ENCODE measurements at places on chromosomes 2 and 18.

- DNase-seq = no peak
Observed at GRCh38 chr2:104412384-104412783, 441.5 kb upstream of the POU3F3 start.

DNA sequence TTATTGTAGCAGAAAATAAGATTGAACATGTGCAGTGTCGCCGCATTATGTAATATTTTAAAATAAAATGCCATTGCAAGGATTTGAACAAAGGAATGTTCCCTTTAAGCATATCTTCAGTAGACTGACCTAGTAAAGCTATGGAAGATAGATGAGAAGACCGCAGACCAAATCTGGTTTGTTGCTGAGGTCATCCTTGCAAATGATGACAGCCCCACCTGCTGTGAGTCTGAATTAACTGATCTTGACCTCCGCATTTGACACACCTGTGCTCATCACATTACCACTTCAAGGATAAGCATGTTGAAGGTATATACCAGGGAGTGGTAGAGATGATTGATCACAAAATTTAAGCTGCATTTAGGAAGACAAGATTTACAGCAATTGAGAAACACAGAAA, 96.2 kb downstream of the NYAP2 start:
- DNase-seq = no peak

DNA sequence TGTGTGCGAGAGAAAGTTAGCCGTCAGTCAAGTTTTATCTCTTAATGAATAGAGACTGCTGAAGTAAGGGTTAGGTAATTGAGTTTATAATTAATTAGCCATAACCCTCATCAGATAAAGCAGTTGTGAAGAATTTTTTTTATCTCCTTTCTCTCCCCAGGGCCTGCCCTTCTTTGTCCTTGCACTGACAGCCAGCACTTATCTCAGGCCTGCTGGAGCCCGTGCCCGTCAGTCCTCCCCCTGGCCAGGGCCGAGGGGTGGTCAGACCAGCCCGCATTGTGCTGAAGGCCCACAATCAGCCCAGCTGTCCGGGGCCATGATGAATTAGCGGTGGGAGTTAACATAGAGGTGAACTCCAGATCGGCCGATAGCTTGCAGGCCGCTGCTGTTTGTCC, 315.7 kb downstream of the GBX2 start:
- DNase-seq = no peak

DNA sequence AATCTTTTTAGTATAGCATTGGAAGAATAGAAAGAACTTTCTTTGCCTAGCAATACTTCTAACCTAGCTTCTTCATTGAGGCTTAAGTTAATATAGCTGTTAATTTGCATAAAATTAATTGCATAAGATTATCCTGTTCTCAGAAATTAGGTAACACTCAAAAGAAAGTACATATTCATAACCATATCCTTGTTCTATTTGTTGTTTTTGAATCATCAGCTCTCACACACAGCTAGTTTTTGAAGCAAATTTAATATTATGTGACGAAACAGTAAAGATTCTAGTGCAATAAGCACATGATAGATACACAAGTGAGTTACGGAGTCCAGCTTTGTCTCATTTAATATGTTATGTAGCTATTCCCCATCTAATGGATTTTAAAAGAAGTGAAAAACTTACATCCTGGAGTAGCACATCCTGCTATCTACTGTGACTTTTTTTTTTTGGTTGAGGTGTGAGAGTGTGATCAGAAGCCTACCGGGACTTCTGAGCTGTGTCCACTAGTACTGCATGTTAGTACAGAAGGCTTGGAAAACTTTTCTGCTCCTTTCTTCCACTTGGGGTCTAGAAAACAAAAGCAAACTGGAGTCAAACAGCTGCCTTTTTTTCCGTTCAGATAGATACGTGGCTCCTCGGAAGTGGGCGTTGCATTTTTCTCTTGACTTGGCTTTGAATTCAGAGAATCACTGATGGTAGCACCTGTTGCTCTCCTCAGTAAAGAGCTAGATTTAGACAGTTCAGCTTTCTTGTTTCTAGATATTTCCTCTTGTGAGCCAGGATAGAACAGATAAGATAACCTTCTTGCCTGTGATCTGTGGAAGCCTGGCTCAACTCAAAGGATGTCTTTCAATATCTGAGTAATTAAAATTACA, 27.2 kb downstream of the KDM3A start:
- no peak for DNase-seq
